MCF 10A (cell line): ENCODE measurements at places on chromosomes 13 and 19. TPM values are rescaled to one million over a fixed set of nuclear protein-coding genes. Genes with fewer than 3 reads are reported as not detected.

Gene UBXN6
- 94.8 and 110 TPM in 2 replicates for total RNA-seq

Gene SLC46A3
- 6.4 and 8.1 TPM in 2 replicates for total RNA-seq

Gene ZNF284
- 2.5 and 3.8 TPM in 2 replicates for total RNA-seq

Gene POU2F2
- 0.49 and 0.70 TPM in 2 replicates for total RNA-seq

Gene ONECUT3
- 0.02 TPM in 1 of 2 replicates, not detected in the other for total RNA-seq

Gene OR4F17
- not detected in 2 replicates for total RNA-seq

Gene KLC3
- total RNA-seq = 3.9 TPM in 2 replicates

Gene YJEFN3
- total RNA-seq = 11.9 and 21.7 TPM in 2 replicates
